ENCODE measurements at places on chromosomes 12 and 14.

DNA sequence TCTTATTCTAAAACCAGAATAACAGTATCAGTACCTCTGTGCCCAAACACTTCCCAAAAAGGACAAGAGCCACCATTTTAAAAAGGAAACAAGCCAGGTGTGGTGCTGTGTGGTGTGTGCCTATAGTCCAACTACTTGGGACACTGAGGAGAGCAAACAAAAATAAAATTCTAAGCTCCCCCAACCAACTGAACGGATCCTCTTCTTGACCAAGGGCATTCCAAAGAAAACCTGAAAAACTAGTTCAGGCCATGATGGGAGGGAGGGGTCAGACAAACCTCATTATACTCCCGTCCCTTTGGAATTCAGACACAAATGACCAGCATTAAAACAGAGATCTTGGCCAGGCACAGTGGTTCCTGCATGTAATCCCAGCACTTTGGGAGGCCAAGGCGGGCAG is 20.5 kb downstream of the SLC11A2 start:
- DNase-seq = no peak

- no peak for DNase-seq
Observed at GRCh38 chr14:105577314-105577861, 51.0 kb downstream of the TMEM121 start.

- no peak for DNase-seq
Observed at GRCh38 chr12:58387199-58387598, 445.8 kb downstream of the ATP23 start.

- no peak for DNase-seq
Observed at GRCh38 chr12:32083489-32083888, 23.2 kb upstream of the BICD1 start.

GRCh38 chr14:62084020-62084419 is 321.8 kb downstream of the SNAPC1 start:
- no peak for DNase-seq

DNA sequence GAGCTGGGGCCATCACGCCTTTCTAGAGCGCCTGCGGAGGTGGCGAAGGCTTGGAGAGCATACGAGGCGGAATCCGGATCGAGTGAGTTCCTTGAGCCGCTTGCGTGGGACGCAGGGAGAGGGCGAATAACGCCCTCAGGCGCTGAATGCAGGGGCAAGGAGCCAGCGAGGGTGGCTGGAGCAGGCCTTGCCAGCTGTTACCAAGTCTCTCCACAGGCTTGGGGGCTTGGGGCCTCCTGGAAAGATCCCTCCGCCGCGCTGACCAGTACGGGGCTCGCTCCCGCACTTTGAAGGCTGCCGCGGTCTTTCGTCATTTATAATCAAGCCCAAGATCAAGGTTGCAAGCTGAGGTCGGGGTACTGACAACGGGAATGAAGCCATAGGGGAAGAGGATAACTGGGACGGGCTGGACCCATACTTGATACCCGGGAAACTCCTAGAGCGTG is 1.2 kb downstream of the FLRT2 start:
- no peak for DNase-seq

GRCh38 chr12:72236071-72236705 is 36.0 kb upstream of the TRHDE start:
- DNase-seq = no peak

GRCh38 chr12:60947533-60947932 is 1312.7 kb upstream of the USP15 start:
- DNase-seq = no peak

DNA sequence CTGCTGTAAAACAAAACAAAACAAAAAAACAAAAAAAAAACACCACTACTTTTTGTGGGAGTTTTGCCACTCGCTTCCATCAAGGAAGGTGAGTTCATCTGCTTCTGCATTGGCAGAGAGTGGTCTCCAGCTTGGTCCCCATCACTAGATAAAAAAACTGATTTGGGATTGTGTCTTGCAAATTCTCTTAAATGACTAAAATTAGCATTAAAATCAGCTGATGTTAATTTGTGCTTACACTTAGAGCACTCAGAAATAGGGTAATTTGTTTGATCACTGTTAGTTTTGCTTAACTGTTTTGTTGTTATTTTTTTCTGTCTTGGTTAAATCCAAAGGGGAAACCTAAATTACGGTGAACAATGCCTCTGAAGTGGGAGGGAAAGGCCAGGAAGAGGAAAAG is 1048.0 kb downstream of the LRFN5 start:
- DNase-seq = no peak

DNA sequence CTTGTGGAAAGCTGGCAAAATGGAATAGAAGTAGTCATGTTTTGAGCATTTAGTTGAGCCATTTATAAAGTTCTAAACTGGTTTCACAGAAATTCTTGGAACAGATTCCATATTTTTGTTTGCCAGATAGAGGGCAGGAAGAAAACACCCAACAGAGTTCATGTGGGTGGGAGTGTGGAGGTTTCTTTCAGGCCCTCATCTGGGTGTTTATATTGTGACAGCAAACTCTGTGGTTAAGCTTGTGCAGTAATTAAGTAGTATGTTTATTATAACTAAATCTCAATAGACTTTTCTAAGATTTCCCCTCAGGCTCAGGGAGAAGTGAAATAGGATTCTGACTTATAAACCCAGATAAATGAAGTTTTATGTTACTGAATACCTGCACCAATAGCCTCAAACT is 57.4 kb downstream of the SPPL3 start:
- no peak for DNase-seq

DNA sequence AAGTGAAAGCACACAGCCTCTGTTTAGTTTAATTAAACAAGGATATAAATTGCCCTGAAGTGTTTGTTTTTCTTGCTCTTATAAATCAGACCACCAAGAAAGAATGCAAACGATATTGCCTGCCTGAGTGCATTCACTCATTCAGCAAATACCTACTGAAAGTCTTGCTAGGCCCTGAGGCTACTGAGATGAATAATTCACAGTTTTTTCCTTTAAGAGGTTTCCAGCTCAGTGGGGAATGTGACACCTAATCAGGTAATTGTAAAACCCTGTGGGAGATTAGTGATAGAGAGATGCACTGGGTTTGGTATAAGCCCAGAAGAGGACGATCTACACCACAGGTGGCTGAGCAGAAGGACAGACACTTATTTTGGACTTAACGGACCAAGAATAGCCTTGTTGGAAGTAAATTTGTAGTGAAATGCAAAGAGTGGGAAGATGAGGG is 151.4 kb downstream of the SLC35F4 start:
- DNase-seq = no peak

- no peak for DNase-seq
Observed at GRCh38 chr14:69077841-69078240, 75.1 kb downstream of the DCAF5 start.

DNA sequence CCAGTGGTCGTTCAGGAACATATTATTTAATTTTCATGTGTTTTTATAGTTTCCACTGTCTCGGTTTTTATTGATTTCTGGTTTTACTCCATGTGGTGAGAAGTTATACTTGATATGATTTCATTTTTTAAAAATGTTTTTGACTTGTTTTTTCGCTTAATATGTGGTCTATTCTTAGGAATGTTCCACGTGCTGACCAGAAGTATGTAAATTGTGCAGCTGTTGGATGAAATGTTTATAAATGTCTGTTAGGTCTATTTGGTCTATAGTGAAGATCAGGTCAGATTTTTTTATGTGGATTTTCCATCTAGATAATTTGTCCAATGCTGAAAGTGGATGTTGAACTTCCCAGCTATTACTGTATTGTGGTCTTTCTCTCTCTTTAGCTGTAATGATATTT is 433.8 kb upstream of the MIS18BP1 start:
- no peak for DNase-seq

DNA sequence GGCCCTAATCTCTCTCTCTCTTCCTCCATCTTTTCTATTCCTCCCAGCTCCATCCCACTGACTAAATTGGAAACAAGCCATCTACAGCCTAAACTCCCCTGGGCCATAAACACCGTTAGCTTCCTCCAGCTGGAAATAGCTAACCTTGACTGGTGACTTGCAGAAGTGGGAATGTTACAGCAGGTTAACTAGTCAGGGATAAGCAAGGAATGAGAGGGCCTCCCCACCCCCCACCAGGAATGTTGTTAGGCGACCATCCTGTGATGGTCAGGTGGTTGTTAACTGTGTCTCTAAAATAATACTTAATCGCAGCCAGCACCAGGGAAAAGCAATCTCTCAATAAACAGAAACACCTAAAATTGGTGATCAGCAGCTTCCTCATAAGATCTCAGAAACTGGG is 40.8 kb downstream of the MIS18BP1 start:
- DNase-seq = no peak

- DNase-seq = no peak
Observed at GRCh38 chr14:69039288-69039628, 60.2 kb upstream of the ACTN1 start.

- DNase-seq = no peak
Observed at GRCh38 chr12:3305464-3305863, 185.5 kb upstream of the PRMT8 start.

DNA sequence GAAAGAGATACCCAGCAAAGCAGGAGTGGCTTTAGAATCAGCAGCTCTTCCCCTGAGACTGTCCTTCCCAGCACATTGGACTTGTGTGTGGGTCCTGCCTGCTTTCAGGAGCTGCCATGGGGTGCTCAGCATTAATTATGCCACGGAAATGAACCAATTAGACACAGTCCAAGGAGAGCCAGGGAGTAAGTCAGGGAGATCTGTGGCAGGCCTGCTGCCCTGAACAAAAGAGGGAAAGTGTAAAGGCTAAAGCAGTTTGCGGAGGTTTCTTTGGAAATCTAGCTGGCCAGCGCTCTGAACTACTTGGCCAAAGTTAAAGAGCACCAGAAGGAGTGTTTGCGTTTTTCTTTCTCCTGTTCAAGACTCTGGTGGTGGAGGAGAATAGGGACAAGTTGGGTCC is 65.7 kb upstream of the SRSF5 start:
- DNase-seq = no peak

- DNase-seq = no peak
Observed at GRCh38 chr12:3827301-3828000, 45.7 kb downstream of the PARP11 start.

- DNase-seq = no peak
Observed at GRCh38 chr14:105862581-105863239, 336.3 kb downstream of the TMEM121 start.

GRCh38 chr12:131209082-131210070 is 255.7 kb downstream of the ADGRD1 start:
- DNase-seq = no peak

- no peak for DNase-seq
Observed at GRCh38 chr14:47009615-47010014, 358.0 kb upstream of the RPL10L start.

- DNase-seq = no peak
Observed at GRCh38 chr12:228846-229200, 14.9 kb upstream of the SLC6A12 start.

- DNase-seq = no peak
Observed at GRCh38 chr12:94622475-94622874, 27.9 kb downstream of the TMCC3 start.

DNA sequence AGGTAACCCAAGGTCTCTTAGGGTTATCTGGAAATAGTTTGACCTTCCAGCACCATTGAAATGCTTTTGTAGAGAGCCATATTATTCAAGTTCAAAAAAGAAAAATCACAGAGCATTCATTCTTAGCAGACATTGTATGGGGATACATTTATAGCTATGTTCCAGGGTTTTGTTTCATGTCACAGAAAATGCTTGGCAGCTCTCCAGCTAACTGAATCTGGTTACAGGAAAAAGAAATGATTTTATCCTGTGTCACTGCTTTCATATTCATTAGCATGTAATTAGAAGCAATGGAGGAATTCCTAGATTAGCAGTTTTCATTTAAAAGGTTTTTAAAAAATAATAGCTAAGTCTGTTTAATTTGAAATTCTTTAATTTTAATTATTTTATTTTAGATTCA is 78.9 kb downstream of the SNAPC1 start:
- no peak for DNase-seq

GRCh38 chr12:2242216-2242615 is 189.4 kb downstream of the CACNA1C start:
- DNase-seq = no peak

DNA sequence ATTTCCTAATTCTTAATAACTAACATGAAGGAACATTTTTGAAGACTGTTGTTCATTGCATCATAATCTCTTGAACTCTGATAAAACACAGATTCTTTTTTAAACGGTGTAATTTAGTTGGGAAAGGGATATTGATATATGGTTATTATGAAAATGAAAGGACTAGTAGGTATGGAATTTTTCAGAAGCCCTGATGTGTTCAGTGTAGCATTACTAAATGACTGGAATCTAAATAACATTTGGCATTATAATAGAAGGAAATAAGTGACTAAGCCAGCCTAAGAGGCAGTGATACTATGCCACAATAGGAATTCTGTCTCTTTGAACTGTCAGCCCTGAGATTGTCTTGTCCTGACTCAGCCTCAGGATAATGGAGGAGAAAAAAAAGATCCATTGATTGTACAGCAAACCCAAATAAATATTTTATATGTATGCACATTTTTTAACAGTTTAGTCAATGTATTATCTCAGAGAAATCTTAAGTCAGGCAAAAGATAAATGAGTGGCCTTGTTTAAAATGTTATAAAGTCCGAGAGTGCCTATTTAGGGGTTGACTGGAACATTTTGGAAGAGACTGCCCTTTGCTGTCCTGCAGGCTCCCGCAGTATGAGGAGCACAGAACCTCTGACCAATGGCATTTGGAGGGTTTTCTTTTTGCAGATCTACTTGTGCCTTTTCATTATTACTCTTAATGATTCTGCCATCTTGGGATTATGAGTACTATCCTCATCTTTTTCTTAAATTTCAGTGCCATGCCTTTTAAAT is 271.2 kb downstream of the EGLN3 start:
- no peak for DNase-seq

DNA sequence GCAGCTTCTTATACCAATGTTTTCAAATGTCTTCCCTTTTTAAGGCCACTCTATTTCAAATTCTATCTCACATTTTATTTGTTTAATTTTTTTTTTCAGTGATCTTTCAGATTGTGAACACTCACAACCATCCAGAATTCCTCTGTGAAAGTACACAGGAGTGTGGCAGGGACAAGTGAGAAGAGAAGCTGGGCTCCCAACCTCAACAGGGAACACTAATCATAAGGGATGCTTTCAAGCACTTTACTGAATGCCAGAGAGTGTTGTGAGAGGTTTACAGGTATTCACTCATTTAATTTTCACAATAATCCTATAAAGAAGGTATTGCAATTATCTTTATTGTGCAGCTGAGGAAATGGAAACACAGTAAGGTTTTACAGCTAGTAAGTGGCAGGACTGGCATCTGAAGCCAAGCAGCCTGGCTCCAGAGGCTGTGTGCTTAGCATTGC is 60.1 kb upstream of the PYGL start:
- no peak for DNase-seq

DNA sequence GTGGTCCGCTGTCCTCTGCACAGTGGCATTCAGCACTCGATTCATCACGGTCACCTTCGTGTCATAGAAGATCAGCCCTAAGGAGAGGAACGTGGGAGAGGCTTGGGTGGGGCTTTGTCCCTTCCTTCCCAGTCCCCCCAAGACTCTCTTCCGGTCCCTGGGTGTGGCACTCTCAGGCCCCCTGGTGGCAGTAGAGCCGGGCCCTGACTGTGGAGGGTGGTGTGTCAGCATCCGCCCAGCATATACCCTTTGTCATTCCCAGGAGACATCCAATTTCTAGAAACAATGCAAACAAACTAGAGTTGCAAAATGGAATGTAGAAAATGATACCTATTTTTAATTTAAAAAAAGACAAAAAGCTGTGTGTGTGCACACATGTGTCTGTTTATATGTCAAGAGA is 45.0 kb downstream of the TRAFD1 start:
- DNase-seq = no peak

GRCh38 chr12:26473291-26473690 is 277.9 kb downstream of the SSPN start:
- DNase-seq = no peak

Data from stimulated activated CD8-positive, alpha-beta memory T cell treated with anti-CD3 and anti-CD28 coated beads, Interleukin-12 subunit alpha, Interleukin-12 subunit beta, amount 100 ng/mL, for 4 hours (primary cell).